ENCODE measurements at places on chromosomes 6 and 20. TPM values are rescaled to one million over a fixed set of nuclear protein-coding genes. Genes with fewer than 3 reads are reported as not detected.

The COL11A2 gene
- under 0.01 TPM for total RNA-seq

The SCUBE3 gene
- total RNA-seq: 0.76 TPM

The BMP2 gene
- 13.1 TPM for total RNA-seq

The PRSS35 gene
- total RNA-seq: not detected

The TPMT gene
- total RNA-seq: 8.9 TPM

The GSTA3 gene
- total RNA-seq: not detected

The SIRPD gene
- total RNA-seq: not detected

The LPA gene
- total RNA-seq: not detected

The MAP7 gene
- 0.51 TPM for total RNA-seq

The DEFB132 gene
- total RNA-seq: not detected

The TP53INP2 gene
- total RNA-seq: 3.3 TPM

The RNF5 gene
- total RNA-seq: 44.4 TPM

- DNase-seq: no peak
Observed at GRCh38 chr20:48601798-48602197, 226.0 kb downstream of the PREX1 start.

GRCh38 chr20:57525328-57526086 lies 567 bp upstream of the CTCFL start:
- DNase-seq: no peak

GRCh38 chr6:83086751-83087150 lies 19.3 kb downstream of the DOP1A start:
- DNase-seq: no peak

GRCh38 chr6:87382861-87383260 lies 24.9 kb upstream of the CFAP206 start:
- no peak for DNase-seq

- no peak for DNase-seq
Observed at GRCh38 chr6:16118825-16119224, 10.1 kb upstream of the MYLIP start.

GRCh38 chr6:44514085-44514484 lies 126.6 kb downstream of the CDC5L start:
- no peak for DNase-seq

GRCh38 chr6:138162111-138162954 lies 594 bp downstream of the ARFGEF3 start:
- peak; percentile 1 for DNase-seq

DNA sequence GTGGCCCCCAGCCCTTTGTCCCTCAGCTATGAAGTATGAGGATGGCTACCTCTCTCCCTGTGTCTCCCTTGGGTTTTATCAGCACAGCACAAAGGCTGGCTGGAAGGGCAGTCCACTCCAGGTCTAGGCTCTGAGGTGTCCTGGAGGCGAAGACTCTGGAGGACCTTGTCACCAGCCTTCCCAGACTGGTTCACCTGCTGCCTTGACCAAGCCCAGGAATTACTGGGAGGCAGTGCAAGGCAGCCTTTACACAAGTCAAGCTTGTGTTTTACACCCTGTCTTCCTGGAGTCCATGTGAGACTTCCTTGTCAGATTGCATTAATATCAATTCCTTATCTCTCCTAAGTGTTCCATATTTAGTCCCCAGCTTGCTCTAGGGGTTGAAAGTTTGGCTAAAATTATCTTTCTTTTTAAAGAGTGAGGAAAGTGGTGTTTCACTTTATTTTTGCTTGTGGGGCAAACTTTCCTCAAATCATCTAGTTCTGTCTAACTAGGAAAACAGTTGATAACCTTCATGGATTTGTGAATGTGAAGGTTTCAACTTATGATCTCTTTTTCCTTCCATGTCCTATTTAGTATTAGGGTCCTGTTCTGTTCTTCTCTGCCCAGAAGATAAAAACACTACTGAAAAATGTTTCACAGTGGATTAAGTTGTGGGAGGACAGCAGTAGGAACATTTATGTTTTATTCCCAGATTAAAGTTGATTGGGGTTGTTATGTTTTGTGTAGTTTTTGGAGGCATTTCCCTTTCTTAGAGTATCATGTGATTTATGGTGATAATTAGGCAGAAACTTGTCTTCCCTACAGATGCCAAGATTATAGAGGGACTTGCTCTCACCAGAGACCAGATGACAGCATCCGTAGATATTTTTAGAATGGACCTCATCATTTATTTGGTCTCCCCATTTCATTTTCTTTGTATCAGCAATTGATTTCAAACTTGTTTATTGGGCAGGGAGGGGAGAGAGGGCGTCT lies 114.8 kb downstream of the FOXO3 start:
- no peak for DNase-seq

DNA sequence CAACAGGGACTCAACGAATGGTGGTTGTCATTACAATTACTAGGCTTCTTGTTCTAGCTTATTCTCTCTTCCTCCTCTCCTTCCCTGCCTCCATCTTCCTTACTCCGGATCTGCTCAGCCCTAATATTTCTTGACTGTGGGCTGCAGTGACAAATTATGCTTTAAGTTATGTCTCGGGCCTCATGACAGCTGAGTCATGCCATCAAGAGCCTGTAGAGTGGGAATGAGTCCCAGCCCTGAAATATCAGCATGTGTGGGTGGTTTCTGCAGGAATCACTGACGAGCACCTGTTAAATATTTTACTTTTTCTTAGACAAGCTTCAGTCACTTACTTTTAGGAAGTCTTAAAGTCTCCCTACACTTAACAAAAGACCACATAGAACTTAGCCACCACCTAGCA lies 83.1 kb upstream of the CBLN4 start:
- no peak for DNase-seq

- DNase-seq: no peak
Observed at GRCh38 chr20:19882446-19882845, 124.4 kb downstream of the RIN2 start.

DNA sequence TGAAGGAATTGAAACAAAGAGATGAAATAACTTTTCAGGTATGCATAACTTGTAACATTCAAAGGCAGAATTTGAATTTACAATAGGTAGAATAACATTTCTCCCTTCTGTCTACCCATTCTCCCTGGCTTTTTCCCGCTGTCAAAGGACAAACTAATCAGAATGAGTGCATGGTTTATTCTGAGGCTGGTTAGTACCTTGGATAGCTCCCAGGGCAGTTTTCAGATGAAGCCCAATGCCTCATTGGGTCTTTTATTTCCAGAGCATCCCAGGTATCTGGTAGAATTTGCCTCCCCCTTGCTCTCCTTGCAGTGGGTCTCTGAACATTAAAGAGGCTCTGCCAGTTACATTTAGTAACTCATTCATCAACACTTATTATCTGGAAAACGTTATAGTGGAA lies 665.5 kb downstream of the BCKDHB start:
- DNase-seq: peak; percentile 11

DNA sequence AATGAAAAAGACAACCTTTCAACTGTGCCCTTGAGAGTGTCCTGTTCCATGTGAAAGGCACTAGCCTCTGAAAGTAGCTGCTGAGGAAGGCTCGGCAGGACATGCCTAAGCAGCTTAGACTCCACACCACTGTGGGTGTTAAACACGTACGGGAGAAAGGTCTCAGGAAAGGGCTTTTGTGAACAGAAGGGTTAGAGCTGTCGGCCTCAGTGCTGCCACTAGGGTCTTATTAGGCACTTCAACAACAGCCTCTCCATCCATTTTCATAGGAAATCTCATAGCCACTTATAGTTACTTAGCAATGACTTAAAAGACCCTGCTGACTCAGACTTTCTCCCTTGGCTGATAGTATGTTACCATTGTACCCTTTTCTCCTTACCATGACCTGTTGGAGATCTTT lies 662.8 kb downstream of the TBC1D32 start:
- DNase-seq: no peak

DNA sequence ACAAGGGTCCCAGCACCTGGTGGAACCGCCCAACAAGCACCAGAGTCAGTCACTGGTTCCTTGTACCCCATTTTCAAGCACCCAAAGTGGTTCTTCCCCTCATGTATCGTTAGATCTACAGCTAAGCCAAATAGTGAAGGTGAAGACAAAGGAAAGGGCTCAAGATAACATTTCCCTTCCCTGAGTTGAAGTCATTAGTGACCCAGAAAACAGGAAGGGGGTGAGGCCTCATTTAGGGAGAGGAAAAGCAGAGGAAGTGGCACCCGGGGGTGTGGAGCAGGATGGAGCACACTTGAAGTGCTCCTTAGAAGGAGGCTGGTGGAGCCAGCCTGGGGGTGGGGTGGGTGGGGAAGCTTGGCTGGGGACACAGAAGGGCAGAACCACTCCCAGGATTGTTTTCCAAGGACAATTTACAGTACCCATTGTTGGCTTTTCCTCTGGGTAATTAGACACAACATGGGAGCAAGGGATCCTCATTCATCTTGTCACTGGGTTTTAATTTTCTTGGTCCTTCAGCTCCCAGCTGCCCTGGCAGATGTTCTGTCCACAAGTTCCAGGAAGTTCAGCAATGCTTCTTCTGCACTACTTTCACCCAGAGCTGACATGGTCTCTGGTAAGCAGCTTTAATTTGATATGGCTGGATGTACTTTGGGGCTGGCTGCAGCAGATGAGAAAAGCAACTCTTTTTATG lies 73.3 kb upstream of the CD93 start:
- DNase-seq: no peak

DNA sequence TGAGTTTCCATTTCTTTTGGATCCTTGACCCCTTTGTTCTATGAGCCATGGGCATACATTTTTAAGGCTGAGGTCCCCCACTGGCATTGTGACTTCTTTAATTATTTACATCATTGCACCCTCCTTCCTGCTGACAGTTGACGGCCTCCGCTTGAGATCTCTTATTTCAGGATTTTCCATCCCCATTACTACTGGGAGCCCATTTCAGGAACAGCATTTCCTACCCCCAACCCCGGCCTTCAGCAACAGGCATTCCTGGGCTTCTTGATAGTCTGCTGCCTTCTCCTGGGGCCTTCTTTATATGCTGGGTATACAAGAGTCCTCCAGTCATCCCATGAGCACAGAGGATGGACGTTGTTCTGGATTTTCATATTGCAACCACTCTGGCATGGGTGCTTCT lies 3.8 kb downstream of the ULBP1 start:
- no peak for DNase-seq

DNA sequence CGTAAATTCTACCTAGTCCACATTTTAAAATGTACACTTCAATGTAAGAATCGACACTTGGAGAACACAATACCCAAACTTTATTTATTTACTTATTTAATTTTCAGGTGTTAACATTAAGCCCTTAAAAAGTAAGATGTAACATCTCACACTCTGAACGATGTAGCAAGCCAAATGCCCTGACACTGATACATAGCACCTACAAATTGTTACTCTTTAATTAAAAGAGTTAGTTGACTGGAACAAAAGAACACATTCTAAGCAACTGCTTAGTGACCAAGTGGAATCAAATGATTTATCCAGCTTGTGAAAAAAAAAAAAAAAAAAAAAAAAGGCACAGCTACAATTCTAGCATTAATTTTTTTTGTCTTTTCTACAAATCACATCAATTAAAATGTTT lies 292.1 kb upstream of the THEMIS start:
- DNase-seq: no peak

GRCh38 chr6:67815623-67816022 lies 819.5 kb upstream of the ADGRB3 start:
- no peak for DNase-seq

GRCh38 chr6:165451838-165452237 lies 142.4 kb upstream of the C6orf118 start:
- no peak for DNase-seq

DNA sequence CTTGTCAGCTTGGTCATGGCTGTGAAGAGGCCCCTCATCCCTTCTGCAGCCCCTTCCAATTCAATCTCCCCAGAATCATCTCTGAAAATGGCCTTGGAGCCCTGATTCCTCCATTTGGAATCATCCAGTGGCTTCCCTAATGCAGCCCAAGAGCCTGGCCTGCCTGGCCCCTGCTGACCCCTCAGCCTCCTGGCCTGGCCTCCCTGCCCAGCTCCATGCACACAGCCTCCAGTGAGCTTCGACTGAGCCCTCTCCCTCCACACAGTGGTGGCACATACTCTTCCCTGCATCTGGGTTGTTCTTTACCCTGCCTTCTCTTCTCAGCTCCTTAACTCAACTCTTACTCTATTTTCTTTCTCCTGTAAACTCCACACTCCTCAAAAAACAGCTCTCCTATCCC lies 120.9 kb downstream of the ANKRD60 start:
- no peak for DNase-seq

DNA sequence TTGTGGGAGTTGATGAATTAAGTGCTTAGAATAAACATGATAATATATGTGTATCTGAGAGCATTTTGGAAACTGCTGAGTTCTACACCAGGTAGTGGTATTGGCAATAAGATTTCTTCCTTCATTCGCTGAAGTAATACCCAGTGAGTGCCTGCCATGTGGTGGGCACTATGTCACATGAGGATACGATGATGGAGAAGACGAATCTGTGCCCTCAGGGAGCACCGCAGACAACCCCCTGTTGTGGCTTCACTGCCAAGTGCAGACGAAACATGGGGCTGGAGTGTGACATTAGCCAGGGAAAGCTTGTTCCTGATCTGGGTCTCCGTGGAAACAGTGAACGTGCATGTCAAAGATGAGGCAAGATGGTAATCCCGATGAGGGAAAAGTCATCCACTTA lies 7.9 kb downstream of the ZNF76 start:
- no peak for DNase-seq

DNA sequence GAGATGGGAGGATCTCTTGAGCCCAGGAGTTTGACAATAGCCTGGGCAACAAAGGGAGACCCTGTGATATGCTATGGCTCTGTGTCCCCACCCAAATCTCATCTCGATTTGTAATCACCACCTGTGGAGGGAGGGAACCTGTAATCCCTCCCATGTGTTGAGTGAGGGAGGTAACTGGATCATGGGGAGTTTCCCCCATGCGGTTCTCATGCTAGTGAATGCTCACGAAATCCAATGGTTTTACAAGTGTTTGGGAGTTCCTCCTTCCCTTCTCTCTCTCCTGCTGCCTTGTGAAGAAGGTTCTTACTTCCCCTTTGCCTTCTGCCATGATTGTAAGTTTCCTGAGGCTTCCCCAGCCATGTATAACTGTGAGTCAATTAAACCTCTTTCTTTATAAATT lies 3.4 kb downstream of the NUDT3 start:
- no peak for DNase-seq

DNA sequence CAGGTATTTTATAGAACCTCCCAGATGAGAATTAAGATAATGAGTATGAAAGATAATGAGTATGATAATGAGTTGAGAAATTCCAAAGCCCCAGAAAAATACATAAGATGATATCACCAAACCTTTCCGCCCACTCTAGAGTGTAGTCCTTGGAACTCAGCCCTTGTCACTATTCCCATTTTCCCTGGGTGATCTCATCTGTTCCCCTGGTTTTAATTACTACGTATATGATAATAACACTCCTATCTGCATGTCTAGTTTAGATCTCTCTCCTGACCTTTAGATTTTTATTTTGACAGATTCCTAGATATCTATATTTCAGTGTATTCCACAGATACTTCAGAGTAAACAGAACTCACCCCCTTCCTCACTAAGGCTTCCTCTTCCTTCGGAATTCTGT lies 51.0 kb upstream of the ASIP start:
- no peak for DNase-seq

- no peak for DNase-seq
Observed at GRCh38 chr6:143578054-143578453, 66.5 kb upstream of the FUCA2 start.

DNA sequence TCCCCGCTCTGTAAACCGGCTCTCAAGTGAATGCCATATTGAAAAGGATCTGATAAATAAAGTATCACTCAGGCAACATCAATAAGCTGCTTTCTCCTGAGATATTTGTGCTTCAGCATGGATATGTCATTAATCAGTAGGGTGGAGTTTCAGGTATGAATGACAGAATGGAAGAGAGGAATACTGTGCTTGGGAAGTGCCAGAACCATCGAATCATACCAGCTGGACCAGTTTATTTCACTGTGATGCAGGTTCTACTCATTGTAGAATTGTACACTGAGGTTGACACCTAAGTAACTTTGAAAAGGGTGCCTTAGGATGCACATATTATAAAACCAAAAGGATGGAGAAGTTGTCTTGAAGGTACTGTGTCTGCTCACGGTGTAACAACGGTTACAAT lies 17.9 kb upstream of the TBC1D7 start:
- no peak for DNase-seq
